NCI-H1417 treated with DMSO at 0.1 percent for 48 hours (cell line): ENCODE measurements at places on chromosomes 3 and 15.

DNA sequence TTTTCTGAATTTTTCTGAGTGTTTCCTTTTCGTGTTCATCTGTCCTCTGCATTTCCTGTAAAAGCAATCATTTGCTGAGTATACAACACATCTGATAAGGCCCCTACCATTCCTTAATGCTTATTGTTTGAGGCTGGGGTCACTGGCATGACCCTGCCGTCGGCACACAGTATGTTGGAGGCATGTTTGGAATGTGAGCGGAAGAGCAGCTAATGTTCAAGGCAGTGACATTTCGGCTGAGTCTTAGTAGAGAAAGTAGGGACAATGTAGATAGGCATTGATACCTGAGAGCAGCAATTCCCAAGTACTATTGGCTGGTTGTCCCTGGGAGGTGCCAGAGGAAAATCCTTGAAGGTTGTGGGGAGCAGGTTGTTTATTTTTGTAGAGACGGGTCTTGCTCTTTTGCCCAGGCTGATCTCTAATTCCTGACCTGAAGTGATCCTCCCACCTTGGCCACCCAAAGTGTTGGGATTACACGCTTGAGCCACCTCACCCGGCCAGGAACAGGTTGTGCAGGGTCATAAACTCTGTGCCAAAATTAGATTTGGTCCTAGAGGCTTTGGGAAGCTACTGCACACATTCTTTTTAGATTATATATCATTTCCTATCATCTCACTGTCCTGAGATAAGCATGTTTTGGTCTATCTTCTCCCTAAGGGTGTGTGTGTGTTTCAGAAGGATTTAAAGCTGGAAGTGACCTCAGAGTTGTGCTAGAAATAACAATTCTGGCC lies 13.5 kb downstream of the PTPN23 start:
- DNase-seq = no peak

GRCh38 chr3:117102426-117102825 lies 392.8 kb downstream of the TUSC7 start:
- DNase-seq = no peak

DNA sequence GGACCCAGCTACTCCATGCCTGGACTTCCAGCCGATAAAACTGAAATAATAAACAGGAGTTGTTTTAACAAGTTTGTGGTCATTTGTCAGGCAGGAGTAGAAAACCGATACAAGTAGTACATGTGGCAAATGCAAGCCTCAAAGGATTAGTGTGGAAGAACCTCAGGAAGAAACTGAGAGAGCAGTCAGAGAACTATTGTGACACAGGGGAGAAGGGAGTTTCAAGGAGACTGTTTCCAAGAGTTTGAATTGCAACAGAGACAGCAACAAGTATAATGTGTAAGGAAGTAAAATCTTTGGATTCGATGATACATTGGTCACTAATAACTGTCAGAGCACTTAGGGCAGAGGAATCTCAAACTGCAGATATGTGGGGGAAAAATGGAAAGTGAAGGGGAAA lies 450.6 kb upstream of the ARHGEF26 start:
- no peak for DNase-seq

- DNase-seq = no peak
These were observed 262.2 kb downstream of the MAGI1 start for GRCh38 chr3:65776494-65776893.

GRCh38 chr15:46080016-46080415 lies 445.2 kb downstream of the SQOR start:
- no peak for DNase-seq

GRCh38 chr15:97479957-97480356 lies 480.5 kb upstream of the ARRDC4 start:
- no peak for DNase-seq

DNA sequence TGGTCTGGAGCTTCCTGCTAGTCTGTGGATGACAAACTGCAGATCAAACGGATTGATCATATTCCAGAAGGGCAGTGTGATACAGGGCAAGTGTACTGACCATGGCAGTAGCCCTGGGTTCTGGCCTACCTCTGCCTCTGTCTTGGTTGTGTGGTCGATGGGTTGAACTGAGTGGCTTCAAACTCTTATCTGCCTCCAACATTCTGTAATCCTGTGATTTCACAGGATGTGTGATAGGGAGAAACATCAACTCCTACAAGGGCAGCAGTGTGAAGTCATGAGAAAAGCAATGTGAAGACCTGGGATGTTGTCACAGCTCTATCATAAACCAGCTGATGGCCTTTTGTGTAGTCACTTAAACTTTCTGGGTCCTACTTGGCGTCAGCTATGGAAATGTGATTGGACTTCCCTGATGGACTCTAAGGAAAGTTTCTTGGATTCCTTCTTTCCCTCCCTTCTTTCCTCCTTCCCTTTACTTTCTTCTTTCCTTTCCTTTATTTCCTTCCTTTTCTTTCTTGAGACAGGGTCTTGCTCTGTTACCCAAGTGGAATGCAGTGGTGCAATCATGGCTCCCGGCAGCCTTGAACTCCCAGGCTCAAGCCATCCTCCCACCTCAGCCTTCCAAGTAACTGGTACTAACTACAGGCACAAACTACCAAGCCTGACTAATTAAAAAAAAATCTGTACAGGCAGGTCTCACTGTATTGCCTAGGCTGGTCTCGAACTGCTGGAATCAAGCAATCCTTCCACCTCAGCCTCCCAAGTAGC lies 114.8 kb downstream of the BBX start:
- DNase-seq = no peak

DNA sequence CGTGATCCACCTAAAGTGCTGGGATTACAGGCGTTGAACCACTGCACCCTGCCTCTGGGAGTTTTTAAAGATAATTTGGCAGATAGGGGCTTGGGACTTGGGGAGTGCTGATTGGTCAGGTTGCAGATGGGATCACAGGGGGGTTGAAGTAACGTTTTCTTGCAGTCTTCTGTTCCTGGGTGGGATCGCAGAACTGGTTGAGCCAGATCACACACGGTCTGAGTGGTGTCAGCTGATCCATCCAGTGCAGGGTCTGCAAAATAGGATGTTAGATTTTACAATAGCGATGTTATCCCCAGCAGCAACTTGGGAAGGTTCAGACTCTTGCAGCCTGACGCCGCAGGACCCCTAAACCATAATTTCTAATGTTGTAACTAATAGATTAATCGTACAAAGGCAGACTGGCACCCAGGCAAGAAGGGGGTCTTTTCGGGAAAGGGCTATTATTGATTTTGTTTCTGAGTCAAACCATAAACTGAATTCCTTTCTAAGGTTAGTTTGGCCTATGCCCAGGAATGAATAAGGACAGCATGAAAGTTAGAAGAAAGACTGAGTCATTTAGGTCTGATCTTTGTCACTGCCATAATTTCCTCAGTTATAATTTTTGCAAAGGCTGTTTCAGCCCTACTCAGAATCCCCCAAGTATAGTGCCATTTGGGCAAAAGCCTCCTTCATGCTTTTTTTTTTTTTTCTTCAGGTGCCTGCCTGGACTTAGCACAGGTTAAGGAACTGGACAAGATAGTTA lies 1.5 kb upstream of the CA12 start:
- DNase-seq = no peak

DNA sequence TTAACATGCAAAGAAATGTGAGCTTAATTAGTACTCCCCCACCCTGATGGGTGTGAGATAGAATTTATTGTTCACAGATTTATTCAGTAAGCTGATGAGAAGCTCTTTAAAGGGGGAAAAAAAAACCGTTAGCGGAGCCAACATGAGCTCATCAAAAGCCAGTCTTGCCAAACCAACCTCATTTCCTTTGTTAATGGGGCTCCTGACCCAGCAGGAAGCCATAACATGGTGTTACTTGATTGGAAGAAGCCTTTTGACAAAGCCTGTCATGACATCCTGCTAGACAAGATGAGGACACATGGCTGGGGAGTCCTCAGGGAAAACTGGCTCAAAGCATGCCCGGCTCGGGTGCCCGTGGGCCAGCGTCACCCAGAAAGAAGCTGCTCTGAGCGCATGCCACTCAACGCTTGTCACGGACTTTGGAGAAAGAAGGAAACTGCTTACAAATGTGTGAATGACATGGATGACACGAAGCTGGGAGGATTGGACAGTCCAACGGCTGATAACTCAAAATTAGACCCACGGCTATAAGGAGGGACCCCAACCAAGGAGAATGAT lies 64.6 kb downstream of the SLCO2A1 start:
- DNase-seq = no peak

DNA sequence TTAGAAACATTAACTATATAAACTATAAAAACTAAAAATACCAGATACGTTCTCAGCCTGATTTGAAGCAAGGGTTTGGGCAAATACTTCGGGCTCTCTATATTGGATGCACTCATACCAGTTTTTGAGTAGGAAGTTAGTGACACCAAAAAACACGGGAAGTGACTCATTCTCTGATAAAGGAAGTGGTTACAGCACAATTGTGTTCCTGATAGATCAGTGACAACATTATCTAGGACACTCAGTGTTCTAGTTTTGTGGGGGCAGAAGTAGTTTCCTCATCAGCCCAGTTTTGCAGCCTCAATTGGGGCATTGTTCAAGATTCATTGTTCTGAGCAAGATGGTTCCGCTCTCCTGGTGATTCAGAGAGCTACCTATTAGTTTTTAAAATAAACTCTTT lies 469.6 kb upstream of the DPPA4 start:
- DNase-seq = no peak

DNA sequence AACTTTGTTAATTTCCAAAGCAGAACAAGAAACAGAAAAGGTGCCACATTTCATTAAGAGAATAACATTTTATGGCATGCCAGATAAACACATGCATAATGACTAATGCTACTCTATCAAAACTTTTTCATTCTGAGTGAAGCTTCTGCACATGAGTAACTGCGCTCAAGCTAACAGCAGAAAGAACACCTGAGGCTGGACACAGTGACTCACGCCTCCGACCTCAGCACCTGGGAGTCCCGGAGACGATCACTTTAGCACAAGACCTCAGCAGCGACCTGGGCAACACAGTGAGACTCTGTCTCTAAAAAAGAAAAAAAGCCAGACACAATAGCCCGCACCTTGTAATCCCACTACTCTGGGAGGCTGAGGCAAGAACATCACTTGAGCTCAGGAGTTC lies 70.6 kb downstream of the ACAP2 start:
- DNase-seq = no peak

- no peak for DNase-seq
These were observed 142.4 kb upstream of the TMC3 start for GRCh38 chr15:81516461-81516860.

GRCh38 chr3:43015572-43015971 lies 36.5 kb downstream of the GASK1A start:
- DNase-seq = no peak

- no peak for DNase-seq
These were observed 3.9 kb downstream of the OXTR start for GRCh38 chr3:8765528-8765927.

GRCh38 chr15:81751256-81751655 lies 294.6 kb downstream of the MEX3B start:
- DNase-seq = no peak

DNA sequence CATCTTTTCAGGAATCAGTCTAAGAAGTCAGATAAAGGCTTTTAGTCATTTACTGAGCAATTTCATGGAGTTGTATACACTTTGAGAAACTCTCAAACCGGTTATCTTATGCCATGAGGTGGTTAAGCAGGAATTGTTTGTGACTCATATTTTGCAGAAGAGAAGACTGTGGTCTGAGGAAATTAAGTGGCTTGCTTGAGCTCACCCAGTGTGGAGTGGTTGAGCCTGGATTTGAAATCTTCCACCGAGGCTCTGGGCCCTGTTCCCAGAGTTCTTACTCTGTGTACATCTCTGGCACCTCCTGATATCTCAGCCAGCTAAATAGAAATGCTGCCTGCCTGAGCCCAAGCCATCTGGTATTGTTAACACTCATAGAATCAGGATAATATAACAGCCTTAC lies 37.8 kb upstream of the BCL6 start:
- no peak for DNase-seq

- no peak for DNase-seq
These were observed 24.5 kb upstream of the NR2C2 start for GRCh38 chr3:14922863-14923262.

DNA sequence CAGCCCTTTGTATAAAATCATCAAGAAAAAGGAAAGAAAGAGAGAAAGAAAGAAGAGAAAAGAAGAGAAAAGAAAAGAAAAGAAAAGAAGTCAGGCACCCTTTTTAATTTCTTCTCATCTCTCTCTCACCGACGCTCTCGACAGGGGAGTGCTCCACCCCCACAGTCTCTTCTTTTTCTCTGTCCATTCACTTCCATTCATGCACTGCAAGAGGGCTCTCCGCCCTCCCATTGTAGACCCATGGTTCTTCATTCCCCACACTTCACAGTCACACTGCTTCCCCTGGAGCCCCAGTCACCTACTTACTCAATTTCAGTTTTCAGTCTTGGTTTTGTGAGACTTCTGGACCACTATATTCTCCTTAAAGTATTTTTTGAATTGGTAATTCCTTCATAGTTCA lies 254.7 kb downstream of the SOX2 start:
- no peak for DNase-seq

GRCh38 chr3:111785034-111785433 lies 74.0 kb upstream of the PHLDB2 start:
- DNase-seq = no peak

GRCh38 chr3:78287085-78287484 lies 1247.2 kb downstream of the ROBO2 start:
- no peak for DNase-seq

GRCh38 chr15:65909831-65910230 lies 40.5 kb downstream of the RAB11A start:
- DNase-seq = no peak

- DNase-seq = no peak
These were observed 8.3 kb downstream of the GHRL start for GRCh38 chr3:10284496-10284895.

- DNase-seq = no peak
These were observed 27.3 kb upstream of the MBNL1 start for GRCh38 chr3:152241142-152242017.

- no peak for DNase-seq
These were observed 2.3 kb upstream of the DNAJB8 start for GRCh38 chr3:128468791-128469527.

DNA sequence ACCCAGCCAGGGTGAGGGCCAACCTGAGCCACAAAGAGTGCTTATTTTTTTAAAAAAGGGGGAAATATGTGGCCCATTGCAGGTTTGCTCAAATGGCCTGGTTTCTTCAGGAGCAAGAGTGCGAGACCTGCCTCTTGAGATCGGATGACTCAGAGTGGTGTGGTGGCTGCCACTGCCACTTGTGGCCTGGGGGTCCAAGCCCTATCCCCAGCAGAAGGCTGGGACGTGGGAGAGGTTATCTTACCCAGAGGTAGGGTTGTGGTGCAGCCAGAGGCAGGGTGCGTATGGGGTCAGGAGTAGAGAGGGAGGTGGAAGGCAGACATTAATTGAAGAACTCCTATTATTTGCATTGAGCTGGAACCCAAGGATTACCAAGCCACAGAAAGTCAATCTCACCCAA lies 83.2 kb upstream of the SMAD3 start:
- no peak for DNase-seq
